ENCODE measurements at places on chromosomes 5 and 9.

DNA sequence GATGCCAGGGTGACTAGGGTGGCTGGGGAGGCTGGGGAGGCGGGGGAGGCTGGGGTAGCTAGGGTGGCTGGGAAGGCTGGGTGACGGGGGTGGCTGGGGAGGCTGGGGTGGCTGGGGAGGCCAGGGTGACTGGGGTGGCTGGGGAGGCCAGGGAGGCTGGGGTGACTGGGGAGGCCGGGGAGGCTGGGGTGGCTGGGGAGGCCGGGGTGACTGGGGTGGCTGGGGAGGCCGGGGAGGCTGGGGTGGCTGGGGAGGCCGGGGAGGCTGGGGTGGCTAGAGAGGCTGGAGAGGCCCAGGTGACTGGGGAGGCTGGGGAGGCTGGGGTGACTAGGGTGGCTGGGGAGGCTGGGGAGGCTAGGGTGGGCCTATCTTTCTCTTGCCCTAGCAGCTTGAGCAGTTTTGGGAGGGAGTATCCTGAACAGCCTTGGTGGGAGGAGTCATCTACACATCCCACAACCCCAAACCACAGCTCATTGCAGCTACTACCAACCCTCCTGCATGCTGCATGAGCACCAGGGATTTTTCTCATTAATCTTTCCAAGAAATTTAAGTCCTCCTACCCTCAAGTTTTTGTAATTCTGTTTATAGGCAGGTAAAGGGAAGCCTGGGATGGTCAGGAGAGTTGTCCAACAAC is 203.2 kb upstream of the IRX1 start:
- no peak for DNase-seq

DNA sequence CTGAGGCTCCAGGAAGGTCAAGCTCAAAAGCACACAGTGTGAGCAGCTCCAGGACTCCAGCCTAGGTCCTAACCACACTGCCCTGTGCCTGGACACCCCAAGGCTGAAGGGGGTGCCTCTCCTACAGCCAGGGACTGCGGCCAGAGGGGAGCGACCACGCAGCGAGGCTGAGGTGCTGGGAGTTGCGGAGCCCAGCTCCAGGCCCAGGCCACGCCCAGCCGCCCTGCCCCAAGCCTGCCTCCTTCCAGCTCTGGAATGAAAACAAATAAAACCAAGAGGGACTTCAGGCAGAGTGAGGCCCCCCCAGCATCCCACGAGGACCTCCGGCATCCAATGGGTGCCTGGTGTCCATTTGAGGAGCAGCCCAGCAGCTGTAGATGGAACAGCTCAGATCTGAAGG is 15.2 kb downstream of the VAV2 start:
- DNase-seq = no peak

DNA sequence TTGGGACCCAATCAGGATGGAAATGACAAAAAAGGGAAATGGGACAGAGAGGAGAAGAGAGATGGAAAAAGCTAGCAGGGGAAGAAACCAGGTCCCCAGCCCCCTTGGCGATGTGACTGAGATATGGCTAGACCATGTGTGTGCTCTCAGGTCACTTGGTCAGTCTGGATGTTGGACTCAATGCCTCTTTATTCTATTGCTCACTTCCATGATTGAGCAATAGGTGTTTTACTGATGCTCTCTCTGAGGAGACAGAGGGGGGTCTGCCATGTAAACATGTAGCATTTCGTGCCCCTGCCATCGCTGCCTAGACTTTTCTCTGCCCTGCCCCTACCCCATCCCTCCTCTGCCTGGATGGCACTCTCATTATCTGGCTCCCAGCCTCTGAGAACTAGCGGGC is 150.6 kb downstream of the DROSHA start:
- DNase-seq = no peak

- DNase-seq = peak; percentile 86
Observed at GRCh38 chr5:100889165-100889743, 13.8 kb downstream of the ST8SIA4 start.

DNA sequence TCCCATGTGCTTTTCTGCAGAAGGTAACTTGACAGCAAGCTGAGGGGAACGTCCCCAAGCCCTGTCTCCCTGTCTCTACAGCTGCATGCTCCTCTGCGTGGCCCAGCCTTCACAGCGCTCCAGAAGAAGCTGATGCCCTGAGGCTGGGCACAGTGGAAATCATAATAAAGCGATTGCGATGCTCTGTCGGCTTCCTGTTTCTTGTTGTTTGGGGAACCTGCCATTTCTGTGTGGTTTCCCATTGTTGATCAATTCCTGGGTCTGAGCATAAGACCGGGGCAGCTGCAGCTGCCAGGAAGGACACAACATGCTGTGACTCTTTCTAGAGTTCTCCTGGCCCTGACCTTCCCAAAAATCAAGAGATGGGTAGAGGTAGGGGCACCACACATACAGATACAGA is 7.2 kb upstream of the DNAJB5 start:
- DNase-seq = no peak

GRCh38 chr5:69052181-69052580 is 41.6 kb upstream of the SLC30A5 start:
- DNase-seq = no peak

DNA sequence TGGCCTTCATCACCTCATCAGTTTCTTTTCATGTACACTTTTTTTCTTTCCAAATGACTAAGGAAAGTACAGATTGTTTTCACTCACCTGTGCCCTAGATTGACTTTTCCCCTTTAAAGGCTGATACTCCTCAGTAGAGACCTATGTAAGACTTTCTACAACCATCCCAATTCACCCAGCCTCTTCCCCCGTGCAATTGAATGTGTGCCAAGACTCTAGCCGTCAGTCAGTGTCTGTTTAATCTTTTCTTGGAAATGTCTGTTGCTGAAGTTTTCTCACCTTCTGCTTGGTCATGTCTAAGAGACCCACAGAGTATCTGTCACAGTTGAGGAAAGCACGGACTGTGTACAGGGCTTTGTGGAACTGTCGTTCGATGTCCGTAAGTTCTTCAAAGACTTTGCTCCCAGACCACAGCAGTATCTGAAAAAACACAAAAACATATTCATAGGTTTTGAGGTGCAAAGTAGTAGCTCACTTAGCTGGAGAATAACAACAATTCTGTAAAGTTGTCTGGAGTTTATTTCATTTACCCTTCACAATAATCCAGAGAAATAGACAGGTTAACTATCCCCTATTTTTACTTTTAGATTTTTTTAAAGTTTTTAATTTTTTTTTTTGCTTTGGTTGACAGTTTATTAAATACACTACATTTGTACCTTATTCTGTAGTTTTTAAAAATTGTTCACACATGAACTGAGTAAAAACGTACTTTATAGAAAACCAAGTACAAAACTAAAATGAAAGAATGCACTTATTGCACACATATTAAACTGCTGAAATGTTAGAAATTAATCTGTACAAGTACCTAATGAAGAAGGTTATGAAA is 13.6 kb downstream of the PDE6A start:
- no peak for DNase-seq

GRCh38 chr9:38137342-38137741 is 68.3 kb upstream of the SHB start:
- no peak for DNase-seq

DNA sequence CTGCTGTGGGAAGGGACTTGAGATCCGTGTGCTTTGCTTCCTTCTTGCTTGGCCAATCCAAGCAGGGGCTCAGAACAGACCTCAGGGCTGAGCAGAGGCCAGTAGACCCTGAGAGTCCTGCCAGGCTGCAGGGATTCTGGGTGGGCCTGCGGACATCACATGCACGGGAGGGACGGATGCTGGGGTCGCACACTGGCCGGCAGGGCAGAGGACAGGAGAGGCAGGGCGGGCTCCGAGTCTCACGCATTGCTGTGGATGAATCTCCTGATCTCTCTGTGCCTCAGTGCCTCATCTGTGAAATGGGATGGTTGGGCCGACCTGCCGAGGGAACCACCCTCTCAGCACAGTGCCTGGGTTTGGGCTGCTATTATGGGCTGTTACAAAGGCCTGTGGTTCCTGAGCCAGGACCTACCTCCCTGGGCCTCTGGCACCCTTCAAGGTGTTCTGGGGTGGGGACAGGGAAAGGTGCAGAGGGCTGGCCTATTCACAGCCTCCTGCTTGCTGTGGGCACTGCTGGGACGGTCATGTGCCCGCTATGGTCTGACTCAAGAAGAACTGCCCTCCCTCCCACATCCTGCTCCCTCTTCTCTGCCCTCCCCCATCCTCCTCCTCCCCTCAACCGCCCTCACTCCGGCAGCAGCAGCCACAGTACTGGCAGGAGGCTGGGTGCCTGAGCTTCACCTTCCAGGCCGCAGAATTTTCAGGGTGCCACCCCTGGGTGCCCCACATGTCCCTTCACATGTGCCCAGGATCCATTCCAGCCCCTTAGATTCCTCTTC is 43.3 kb downstream of the NCS1 start:
- DNase-seq = no peak

DNA sequence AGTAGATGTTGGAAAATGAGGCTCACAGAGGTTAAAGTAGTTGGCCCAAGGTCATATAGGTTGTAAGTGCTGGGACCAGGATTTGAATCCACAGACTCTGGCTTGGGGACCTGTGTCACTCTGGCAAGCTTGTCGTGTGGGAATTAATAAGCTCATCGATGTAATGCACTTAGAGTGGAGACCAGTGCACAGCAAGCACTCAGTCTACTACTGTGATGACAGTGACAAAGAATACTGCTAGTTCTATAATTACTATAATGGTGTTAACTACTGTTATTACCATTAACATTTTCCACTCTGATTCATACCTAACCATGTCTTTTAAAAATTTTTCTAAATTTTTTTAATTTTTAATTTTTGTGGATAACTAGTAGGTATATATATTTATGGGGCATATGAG is 12.8 kb downstream of the PAM start:
- DNase-seq = no peak

DNA sequence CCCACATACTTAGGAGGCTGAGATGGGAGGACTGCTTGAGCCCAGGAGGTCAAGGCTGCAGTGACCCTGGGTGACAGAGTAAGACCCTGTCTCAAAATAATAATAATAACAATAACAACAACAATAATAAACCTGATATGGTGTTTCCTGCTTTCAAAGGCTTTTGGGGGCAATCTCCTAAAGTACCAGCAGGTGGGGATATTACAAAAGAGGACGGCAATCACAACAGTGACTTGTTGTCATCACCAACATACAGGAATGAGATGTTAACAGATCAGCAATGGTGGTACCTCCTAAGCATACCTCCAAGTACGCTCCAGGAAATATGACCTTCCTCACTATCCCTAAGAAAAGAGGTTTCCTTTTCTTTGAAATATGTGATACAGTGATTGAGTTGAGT is 91.1 kb upstream of the RNF180 start:
- DNase-seq = no peak

GRCh38 chr5:146249801-146250200 is 46.4 kb downstream of the RBM27 start:
- DNase-seq = no peak

DNA sequence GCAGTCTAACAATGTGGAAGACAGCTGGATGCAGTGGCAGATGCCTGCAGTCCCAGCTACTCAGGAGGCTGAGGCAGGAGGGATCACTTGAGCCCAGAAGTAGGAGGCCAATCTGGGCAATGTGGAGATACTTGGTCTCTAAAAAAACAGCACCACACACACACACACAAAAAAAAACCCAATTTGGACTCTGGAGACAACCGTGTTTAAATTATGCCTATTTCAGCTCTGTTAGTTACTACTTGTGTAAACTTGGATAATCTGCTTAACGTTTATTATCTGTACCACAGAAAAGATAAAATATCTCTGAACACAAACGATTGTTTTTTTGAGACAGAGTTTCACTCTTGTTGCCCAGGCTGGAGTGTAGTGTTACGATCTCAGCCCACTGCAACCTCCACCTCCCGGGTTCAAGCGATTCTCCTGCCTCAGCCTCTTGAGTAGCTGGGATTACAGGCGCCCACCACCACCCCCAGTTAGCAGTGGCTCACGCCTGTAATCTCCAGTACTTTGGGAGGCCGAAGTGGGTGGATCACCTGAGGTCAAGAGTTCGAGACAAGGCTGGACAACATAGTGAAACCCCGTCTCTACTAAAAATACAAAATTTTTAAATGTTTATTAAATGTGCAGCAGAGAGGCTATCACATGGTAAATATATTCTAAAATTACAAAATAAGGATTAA is 17.7 kb downstream of the RAPGEF6 start:
- no peak for DNase-seq

GRCh38 chr5:170327829-170328228 is 30.3 kb upstream of the LCP2 start:
- DNase-seq = no peak

DNA sequence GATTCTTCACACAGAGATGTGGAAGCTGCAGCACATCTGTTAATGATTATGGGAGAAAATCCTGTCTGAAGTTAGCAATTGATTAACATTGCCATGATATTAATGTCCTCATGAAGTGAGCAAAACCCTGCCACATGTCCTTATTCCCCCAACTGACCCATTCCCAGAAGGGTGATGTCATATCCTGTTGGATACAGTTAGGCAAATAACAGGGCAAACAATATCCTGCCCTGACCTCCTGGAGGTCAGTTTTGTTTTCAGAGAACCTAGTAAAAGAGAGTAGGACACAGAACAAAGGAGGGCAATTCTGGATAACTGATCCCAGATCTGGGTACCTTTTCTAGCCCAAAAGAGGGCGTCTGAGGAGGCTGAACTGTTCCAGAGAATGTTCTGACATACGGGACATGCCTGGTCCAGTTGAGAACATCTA is 11.0 kb downstream of the ABLIM3 start:
- DNase-seq = no peak

- peak; percentile 77 for DNase-seq
Observed at GRCh38 chr9:125829743-125830142, 82.6 kb downstream of the PBX3 start.

DNA sequence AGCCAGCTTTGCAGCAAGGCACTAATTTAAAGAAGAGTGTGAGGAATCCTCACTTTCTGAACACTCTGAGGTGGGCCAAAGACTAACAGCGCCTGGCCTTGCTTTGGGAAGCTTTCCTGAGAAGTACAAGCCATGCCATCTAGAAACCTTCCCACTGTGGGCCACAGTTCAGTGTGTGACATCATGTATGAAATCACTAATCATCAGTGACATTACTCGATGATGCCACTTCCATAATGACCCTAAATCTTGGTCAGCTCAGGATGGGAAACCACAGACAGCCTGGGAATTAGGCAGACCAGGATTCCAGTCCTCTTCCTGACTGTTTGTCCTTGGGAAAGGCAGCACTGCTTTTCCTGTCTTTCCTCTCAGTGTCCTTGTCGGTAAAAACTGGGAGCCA is 54.2 kb upstream of the HSPA9 start:
- no peak for DNase-seq

DNA sequence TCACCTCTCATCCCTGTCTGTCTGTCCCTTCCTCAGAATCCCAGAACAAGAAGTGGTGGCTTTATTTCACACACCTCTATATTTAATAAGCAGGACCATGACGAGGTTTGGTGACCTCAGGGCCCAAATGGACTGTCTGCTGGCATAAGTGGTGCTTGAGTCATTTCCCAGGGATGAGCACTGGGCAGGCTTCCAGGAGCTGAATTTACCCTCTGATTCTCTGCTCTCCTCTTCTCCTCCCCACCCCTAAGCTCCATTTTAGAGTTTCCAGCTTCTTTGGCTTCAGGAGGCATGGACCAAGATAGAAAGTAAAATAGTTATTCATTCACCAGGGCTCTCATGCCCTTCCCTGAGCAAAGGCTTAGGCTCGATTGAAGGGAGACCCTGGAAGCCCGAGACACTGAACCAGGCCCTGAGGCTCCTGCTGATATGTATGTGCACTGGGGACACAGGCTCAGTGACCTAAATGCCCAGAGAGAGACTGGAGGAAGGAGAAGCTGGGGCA is 69.1 kb downstream of the PPARGC1B start:
- DNase-seq = no peak

Measured in CD4-positive, alpha-beta T cell treated with Interleukin-4 for 1 hour (primary cell).